GM20000 (cell line): ENCODE measurements at places on chromosomes 3 and 15.

DNA sequence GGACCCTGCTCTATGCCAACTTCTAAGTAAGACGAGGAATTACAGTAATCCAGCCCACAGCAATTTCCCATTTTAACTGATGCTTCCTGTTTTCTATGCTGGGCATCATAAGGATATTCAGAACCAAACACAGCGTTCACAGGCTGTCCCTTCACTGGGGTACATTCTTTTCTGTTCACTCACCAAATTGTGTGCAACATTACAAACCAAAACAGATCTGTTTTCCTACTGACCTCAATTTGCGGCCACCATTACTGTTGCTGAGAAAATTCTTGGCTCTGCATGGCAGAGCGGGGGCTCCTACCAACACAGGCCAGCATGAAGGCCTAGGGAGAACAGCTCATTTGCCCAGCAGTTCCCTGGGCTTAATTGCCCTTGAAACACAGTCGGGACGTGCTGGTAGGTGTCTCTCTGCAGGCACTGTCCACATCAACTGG, 76.5 kb downstream of the MYO1E start:
- no peak for DNase-seq

DNA sequence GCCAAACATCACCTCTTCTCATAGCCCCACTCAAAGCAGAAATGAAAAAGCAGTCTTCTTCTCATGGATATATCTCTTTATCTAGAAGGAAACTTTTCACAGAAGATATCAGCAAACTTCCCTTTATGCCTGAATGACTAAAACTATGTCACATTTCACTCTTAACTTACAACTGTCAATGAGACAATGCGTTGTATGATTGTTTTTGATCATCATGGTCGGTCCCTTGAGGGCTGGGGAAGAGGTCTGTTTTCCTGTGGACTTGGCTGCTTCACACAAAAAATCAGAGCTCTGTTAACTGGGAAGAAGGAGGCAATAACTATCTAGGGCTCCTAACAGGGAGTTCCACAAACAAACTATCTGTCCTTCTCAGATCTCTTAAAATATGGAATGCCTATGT, 5.1 kb downstream of the NLGN1 start:
- DNase-seq, result no peak

DNA sequence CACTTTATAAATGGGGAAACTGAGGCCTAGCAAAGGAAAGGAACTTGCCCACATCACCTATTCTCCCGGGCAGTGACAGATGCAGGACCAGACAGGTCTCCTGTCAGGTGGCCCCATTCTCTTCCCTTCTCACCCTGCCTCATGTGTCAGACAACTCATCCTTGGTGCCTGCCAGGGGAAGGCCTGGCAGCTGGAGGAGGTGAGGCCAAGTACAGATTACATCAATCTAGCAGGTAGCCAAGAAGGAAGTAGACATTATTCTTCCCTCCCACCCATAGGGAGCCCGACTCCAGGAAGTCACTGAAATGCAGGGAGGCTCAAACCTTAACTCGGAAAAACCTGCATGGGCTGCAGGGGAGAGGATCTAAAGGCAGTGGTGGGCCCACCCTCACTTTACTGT, 39.6 kb downstream of the DAPK2 start:
- DNase-seq, result no peak

DNA sequence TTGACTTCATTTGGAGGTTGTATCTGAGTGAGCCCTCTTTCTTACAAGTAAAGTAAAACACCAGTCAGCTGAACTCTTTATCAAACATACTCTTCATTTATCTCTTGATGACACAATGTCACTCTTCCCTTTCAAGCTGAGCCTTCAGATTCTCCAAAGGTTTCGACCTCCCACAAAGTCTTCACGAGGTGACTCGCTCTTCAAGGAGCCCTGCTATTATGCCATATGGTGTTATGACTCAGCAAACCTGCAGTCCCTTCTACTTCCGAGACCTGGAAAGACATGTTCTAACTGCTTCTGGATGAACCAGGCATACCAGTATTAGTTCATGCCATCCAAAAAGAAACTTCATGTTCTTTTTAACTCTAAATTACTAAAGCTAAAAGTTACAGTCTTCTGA, 23.1 kb downstream of the AADAC start:
- DNase-seq, result no peak

DNA sequence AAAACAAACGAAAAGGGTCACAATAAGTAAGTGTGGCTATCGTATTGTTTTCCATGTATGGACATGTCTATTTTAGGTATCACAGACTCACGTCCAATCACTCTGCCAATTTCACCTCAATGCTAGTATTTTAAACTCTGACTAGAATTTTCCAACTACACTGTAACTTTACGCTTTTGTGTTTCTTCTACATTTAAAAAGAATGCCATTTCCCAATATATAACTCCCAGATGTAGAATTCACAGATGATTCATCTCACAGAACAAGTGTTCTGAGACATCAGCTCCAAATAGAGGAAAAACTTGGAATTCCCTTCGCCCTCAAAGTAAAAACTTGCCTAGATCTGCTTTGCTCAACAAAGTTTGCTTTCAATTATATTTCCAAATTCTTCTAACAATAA, 14.2 kb downstream of the LRIG1 start:
- no peak for DNase-seq

DNA sequence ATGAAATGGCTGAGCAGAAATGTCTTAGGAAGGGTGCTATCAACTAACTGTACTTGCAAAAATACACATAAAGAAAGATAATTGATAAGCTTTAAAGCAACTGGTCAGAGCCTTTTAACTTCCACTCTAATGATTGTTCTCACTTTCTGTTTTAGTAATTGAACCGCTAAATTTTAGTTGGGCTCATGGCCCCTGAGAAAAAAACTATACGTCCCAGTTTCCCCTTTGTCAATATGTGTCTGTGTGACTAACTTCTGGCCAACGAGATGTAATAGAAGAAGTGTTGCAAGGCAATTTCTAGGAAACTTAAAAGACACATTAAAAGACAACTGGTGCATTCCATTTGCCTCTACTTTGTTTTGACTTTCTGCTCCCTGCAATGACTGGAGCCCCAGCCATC, 223.9 kb downstream of the NR1D2 start:
- no peak for DNase-seq

DNA sequence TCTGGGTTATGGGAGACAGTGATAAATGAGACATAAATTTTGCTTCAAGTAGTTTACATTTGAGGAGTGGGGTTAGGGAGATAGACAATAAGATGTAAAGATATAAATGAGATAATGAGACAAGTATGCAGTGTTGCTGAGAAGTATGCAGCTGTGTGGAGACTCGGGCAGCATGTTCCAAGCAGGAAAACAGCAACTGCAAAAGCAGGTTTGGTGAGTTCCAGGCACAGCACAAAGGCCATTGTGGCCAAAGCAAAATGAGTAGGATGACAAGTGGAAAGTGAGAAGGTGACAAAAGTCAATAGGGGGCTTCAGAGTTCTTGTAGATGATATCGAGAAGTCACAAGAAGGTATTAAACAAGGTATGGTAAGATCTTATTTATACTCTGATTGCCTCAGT, 259.1 kb upstream of the PEX5L start:
- no peak for DNase-seq

GRCh38 chr15:43268111-43269105, 1.7 kb upstream of the TGM5 start:
- peak; percentile 52 for DNase-seq

DNA sequence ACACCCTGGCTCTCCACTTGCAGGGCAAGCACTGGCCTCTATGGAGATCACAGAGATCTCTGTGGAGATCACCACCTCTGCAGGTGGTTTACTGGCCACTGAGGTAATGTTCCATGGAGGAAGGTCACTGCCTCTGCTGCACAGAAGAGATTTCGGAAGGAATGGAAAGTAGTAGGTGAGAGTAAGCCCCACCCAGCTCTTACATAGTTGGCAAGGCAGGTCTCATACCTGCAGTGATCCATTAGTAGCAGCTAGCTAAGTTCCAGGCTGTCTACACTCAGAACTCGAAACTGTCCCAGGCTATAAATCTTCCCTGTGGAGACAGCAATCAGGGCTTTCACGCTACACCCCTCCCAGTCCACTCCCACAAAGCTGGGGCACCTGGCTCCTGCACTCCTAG, 194.3 kb upstream of the MANF start:
- no peak for DNase-seq

DNA sequence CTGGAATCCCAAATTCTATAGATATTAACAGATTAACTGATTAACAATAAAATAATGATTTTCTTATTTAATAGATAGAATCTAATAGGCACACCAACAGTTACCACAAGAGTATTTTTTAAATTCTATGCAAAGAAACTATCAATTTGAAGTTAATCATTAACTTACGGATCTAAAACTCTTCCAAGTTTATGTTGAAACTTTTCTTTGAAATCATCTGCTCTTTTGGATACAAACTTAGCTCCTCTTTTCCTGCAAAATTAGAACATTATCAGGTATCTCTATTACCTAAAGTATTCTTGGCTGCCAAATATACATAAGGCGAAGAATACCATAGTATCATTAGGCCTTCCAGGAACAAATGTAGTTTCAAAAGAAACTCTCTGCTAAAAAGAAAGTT, 34.8 kb downstream of the EFHB start:
- DNase-seq, result no peak

DNA sequence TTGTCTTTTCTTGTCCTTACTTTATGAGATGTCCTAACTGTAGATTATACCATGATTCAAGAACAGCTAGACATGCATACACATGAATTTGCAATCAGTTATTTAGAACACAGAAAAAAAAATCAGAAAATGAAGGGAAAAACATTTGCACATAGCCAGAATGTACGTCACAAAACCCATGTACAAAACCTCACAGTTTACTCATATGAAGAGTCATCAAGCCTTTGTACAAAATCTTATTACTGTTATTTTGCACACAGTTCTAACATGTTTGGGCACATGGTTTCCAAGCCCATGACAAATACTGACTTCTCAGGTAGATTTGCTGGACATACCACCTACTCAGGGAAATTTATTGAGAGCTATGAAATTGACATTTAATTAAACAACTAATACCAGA, 48.2 kb downstream of the MAP3K13 start:
- no peak for DNase-seq

- DNase-seq, result no peak
Measured at GRCh38 chr3:57918123-57918837, 89.9 kb upstream of the FLNB start.

DNA sequence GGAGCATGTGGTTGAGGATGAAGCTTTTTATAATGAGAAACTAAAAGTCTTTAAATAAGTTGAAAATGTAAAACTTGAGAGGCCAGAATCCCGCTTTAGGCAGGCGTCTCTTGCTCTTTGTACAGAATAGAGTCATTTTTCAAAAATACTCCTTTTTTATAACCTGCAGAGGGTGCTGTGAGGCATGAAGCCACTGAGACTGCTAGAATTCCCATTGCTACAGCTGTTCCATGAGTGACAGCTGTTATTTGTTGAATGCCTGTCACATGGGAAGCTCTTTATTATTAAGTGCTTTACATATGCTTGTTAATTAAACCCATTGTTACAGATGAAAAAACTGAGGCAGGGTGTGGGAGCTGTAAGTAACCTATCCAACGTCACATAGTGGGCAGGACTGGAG, 18.5 kb downstream of the MINAR1 start:
- DNase-seq, result no peak

GRCh38 chr3:142960322-142960850, 3.1 kb downstream of the PAQR9 start:
- no peak for DNase-seq

DNA sequence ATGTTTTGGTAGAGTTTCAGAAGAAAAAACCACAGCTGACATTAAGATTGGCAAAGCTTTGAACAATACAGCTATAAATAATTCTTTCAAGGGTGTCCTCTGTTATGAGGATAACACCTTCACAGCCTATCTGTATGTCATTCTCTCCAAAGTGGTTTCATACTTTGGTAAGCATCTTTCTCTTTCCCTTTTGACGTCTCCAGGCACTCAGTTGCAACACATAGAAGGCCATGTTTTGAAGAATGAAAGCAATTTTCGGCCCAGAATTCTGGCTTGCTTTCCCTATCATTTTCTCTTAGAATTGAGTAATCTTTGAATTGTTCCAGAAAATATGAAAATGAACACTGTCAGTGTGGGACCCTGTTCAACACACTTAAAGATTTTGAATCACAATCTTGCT, 200.0 kb upstream of the CBLB start:
- peak; percentile 37 for DNase-seq

DNA sequence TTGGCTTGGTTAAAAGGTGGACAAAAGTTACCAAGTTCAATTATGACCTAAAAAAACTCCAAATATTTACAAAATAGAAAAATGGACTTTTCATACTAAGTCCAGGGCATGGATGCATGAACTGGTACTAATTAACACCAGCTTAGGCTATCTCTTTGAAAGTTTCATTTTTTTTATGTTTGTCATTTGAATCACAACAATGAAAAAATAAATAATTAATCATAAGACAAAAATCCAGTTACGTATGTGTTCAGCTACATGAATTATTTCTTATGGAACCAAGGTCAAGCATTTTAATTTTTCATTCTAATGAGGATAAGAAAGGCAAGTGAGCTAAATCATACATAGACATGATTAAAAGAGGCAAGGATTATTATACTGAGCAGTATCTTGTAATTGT, 23.7 kb upstream of the STRIT1 start:
- DNase-seq, result no peak

DNA sequence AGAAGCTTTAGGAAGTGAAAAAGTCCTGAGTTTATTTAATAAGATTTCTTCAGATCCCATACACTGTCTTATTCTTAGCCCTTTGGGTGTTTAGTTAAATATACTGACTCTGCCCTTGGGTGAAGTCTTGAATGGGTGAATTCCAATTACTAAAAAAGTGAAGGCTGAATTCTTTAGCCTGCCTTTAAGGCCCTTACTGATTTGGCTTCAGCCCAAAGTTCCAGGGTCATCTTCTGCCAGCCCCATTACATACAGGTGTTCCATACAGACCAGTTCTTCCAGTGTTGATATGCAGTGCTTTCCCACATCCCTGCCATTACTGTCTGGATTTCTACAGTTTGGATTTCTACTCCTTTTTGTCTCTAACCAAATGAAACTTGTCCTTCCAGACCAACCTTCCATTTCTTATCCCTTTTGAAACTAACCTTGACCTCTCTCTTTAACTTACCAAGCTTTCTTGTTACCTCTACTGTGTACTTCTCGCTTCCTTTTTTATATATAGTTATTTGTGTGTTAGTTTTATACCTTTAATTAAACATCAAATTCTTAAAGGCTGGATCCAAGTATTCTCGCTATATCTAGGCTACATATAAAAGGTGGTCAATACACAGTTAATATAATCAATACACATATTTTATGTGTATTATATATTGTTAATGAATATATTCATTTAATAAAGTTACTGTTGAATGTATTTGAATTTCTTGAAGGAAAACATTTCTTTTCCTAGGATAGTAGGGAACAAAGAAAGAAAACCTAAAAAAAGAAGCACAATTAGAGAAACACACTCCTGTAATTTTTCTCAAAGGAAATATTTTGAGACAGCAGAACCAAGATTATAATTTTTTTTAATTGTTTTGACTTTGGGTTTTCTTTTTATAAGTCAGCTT, 15.0 kb downstream of the MBNL1 start:
- no peak for DNase-seq
